NCI-H1092 (cell line): ENCODE measurements at places on chromosomes 13 and 19.
A peak's percentile ranks its signal among the peaks of the same experiment; 100 is the strongest.

DNA sequence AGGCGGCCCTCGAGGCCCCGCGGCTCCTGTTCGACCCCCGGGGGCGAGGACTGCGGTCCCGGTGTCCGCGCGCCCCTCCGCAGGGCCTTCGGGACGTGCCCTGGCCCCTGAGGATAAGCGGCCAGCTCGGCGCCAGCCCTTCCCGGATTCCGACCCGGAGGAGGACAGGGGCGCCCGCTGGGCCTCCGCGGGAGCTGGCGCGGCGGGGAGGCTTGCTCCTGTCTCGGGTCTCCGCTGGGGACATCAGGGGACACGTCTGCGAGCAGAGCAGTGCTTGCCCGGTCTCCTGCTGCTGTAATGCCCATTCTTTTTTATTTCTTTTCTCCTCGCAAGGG, 829 bp downstream of the B3GLCT start:
- no peak for DNase-seq

DNA sequence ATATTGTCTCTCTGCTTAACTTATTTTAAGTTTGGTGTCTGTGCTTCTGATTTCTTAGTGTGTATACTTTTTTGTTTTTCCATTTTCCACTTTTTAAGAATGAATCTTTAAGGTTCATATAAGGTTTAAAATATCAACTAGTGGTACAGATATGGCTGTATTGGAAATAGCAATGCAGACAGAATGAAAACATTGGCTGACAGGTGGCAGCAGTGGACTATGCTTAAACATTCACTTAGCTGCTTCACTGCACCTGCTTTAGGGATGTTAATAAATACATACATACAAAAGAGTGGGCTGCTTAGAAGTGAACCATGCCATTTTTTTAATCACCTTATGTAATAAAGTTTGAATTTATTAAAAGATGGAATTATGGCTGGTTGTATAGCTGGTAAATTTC, 27.3 kb downstream of the TM9SF2 start:
- DNase-seq = peak; percentile 7

DNA sequence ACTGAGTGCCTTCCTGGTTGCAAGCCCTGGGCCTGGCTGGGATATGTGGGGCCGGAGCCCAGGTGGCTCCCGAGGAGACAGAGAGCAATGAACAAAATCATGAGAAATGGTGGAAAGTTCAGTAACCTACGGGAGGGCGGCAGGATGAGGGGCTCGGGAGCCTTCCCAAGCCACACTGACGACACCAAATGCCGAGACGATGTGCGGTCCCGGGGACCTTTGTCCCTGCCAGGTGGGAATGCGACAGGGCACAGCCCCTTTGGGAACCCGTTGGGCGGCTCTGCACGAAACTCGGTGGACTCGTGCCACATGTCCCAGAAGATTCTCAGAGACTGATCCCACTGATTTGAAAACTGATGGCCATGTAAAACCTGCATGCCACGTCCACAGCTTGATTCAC, 11.7 kb upstream of the ZNF14 start:
- no peak for DNase-seq

DNA sequence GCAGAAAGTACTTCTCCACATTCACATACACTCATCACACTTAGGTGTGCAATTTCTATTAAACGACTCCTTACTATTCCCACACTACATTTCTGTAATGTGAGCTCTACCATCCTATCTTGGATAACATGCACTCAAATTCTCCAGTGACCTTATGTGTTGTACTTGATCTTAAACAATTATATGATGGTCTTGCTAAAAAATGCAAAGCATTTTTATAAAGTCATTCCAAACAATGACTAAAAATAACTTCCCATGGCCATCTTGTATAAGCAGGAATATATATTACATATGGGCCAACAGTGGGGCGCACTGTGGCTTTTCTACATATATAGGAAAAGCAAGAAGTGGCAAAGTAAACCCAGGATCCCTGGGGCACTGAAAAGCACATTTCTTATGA, 155.5 kb downstream of the FLT1 start:
- DNase-seq = no peak

DNA sequence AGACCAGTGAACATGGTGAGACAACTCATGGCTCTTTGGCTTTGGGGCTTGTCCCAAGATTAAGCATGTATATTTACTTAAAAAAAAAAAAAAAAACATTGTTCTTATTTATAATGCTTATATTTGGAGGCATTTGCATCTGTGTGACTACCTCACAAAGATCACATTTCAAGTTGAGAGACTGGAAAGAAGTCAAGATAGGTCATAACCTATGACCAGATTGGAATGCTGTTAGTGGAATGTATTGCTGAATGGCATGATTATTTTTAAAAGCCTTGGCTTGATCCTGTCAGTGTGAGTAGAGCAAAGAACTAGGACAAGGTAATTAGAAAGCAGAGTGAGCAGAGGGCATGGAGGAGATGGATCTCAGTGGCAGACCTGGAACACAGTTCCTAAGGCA, 214.6 kb downstream of the OXGR1 start:
- DNase-seq = no peak

DNA sequence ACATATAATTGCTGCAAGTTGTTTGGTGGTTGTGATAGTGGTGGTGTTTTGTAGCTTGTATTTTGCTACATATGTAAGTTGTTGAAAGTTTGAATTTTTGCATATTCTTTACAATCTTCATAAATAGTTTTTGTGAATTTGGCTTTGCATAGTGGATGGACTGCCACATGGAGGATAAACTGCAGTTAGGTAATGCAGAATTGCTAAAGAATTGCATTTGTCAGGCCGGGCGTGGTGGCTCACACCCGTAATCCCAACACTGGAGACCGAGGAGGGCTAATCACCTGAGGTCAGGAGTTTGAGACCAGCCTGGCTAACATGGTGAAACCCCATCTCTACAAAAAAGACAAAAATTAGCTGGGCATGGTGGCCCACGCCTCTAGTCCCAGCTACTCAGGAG, 111.9 kb downstream of the ZAR1L start:
- DNase-seq = no peak

DNA sequence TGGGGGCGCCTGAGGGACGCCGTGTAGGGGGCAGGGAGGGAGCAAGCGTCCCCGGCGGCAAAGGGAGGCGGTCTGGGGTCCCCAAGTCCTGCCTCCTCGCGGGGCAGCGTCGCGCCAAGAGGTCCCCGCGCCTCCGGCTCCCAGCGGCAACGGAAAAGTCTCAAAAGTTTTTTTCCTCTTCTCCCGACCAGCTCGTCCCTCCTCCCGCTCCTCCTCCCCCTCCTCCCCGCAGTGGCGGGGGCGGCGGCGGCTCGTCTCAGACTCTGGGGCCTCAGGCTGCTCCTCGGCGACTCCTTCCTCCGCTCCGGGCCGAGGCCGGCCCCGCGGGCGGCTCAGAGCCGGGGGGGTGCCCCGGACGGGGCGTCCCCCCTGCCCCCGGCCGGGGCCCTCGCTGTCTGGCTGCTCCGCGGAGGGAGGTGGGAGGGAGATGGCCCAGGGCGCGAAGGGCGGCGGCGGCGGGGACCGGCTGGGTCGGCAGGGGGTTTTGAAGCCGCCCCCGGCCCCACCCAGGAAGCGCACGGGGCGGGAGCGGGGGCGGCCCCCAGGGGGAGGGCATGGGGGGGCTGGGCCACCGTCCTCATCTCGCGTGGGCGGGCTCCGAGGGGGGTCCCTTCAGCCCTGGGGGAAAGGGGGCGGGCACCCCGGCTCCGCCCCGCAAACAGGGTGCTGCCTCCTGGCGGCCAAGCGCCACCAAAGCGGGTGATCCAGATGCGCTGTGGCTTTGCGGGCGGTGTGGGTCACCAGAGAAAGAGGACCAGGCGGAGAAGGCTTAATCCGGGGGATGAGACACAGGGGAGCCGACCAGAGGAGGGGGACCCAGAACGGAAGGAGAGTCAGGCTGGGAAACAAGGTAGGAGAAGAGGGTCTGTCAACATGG, at the start of gene TGFB1:
TGFB1 (minus strand) TSS at position 457 of the 877 bp plus-strand sequence. CDS start 878 bp downstream, outside the sequence.
- DNase-seq = no peak

GRCh38 chr19:49869484-49870308, 2.3 kb upstream of the PNKP start:
- peak; percentile 98 for DNase-seq

DNA sequence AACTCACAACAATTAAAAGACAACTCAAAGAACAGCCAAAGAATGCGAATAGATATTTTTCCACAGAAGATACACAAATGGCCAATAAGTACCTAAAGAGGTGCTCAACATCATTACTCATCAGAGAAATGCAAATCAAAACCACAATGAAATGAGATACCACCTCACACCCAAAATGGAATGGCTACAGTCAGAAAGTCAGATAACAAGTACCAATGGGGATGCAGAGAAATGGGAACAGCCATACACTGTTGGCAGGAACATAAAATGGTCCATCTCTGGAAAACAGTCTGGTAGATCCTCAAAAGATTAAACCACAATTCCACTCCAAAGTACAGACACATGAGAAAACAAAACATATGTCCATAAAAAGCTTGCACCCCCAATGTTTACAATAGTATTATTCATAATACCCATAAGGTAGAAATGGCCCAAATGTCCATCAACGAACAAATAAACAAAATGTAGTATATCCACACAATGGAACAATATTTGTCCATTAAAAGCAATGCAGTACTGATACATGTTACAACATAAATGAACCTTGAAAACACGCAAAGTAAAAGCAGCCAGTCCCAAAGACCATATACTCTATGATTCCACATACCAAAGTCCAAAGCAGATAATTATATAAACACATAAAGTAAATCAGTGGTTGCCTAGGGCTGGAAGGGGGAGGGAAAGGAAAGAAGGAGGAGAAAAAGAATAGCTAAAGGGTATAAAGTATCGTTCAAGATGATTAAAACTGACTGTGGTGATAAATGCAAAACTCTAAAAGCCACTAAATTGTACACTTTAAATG, 19.6 kb downstream of the USP12 start:
- no peak for DNase-seq

GRCh38 chr19:2478756-2479555, 3.0 kb downstream of the GADD45B start:
- no peak for DNase-seq

DNA sequence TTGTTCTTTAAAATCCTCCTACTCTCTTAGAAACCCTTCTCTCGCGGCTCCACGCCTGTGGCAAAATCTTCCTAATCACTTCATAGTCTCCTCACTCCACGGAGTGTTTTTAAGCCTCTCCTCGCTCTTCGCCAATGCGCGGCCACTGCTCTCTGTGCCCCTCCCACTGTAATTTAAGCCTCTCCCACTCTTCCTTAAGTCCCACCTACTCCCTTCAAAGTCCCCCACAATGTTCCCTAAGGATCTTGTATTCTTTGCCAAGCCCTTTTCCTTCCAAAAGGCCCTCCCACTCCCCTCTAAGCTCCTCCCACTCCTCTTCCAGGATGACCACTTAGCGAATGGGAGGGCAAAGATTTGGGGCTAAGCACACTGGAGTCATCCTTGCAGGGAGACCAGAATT, 1.3 kb downstream of the FIZ1 start:
- DNase-seq = no peak

- DNase-seq = no peak
Measured at GRCh38 chr19:53193535-53194222, 521 bp upstream of the ZNF665 start.

DNA sequence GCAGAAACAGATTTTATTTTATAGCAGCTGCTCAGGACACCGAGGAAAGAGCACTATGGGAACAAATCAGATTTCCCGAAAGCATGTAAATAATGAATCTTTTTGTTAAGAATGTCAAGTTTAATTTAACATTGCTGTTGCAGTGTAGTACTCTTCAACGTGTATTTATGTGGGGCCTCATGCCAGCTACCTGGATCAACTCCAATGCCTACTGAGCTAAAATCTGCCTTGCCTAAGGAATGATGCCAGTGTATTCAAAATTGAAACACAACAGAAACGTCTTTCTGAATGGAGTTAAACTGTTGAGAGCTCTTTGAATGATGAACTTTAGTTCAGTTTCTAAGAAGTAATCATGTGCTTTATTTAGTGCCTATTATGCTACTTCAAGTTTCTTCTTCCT, 1379.8 kb upstream of the ATXN8OS start:
- peak; percentile 26 for DNase-seq

- no peak for DNase-seq
Measured at GRCh38 chr19:977058-977464, 7.1 kb upstream of the WDR18 start.

- no peak for DNase-seq
Measured at GRCh38 chr13:108093616-108094015, 121.7 kb downstream of the LIG4 start.

- no peak for DNase-seq
Measured at GRCh38 chr13:60094385-60095088, 69.2 kb downstream of the DIAPH3 start.

DNA sequence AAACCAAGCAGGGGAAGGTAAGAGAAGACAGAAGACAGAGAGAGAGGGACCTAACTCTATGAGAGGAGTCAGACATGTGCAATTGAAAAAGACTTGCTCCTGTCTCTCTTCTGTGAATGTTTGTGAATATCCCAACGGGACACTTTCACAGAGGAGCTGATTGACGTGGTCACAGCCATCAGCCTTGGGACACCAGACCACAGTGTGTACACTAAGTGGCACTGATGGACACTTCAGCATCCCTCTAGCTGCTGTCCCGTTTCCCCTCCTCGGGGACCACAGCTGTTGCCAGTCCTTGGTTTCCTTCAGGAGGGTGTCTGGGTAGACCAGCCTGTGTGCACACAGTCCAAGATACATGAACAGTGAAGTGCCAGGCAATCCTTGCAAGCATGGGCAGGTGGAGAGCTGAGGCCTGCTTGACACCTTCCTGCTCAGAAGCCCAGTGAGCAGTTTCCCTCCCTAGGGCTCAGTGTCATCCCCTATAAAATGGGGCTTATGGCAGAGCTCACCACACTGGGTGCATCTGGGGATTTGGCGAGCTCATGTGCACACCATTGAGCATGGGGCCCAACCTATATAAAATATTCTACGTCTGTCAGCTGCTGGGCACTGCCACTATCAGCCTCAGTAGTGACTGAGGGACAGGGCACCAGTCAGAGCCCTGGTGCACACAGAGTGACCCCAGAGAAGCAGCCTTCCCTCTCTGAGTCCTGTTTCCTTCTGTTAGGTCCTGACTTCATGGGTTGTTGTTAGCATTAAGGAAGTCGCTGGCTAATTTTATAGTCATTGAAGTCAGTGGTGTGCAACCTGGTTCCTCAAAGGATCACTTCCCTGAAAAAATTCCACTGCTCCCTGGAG, 4.3 kb upstream of the USF2 start:
- DNase-seq = no peak

DNA sequence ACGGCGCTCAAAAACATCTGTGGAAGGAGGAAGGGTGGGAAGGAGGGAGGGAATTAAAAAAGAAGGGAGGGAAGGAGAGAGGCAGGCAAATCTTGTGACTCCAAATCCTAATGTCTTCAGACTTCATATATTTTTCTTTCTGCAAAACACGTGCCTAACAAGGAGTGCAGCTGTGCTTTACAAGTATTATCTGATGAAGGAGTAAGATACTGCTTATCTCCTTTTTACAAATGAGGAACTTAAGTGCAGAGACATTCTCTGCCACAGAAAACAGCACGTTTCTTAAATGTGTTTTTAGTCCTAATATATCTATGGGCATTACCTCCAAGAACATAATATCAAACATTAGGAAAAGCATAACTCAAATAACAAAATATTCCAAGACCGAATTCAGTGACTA, 6.5 kb downstream of the FLT3 start:
- DNase-seq = no peak

GRCh38 chr19:6012426-6013170, 34.7 kb upstream of the RANBP3 start:
- no peak for DNase-seq

- peak; percentile 68 for DNase-seq
Measured at GRCh38 chr19:1248786-1249297, 459 bp downstream of the MIDN start.
